Activated T-helper 1 cell treated with anti-CD3 and anti-CD28 coated beads, Interleukin-12 subunit alpha, Interleukin-12 subunit beta, Interleukin-2, Interleukin-4 antibody, amounts not matched to agents 30 ng/mL and 10 ng/mL and 1 ng/mL, durations not matched to agents 14 hours and 24 hours and 36 hours (primary cell): ENCODE measurements at places on chromosomes 5 and 9.

DNA sequence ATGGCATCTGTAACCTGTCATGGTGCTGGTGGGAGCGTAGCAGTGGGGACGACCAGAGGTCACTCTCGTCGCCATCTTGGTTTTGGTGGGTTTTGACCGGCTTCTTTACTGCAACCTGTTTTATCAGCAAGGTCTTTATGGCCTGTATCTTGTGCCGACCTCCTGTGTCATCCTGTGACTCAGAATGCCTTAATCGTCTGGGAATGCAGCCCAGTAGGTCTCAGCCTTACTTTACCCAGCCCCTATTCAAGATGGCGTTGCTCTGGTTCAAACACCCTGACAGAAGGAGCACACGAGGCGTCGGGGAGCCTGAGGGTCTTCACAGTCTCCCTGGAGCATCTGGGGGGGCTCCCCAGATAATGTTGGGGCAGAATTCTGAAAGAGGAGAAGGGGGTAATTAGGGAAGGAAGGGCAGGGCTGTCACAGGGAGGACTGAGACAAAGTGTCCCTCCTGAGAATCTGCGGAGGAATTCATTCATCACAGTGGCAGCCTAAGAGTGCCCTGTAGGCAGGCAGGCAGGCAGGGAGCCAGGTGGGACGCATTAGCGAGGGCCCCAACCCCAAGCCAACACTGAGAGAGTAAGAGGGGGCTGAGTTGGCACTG, 21.3 kb upstream of the NCS1 start:
- peaks cover 11% of the 10 kb centered on the region for H3K27me3 ChIP-seq
- H3K4me1 ChIP-seq: no peaks in the 10 kb centered on the region
- no peak overlapping the region for H3K27ac ChIP-seq
- DNase-seq: no peak

DNA sequence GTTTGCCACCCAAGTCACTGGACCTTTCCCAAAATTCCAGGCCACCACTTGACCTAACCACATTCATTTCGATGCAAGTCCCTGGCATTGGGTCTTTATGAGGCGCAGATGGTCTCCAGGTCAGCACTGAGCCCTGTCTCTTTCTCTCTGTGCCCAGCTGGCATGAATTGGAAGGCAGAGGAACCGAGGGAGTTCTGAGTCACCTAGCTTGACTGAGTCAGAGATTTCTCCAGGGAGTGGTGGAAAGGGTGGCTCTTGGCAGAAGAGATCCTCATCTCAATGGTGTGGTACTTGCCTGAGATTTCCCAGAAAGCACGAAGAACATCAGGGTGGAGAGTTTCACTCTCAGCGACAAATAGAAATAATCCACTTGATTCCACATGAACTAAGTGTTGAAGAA, 43.8 kb downstream of the WDR36 start:
- DNase-seq: no peak
- no peak overlapping the region for H3K27ac ChIP-seq
- no peak overlapping the region for H3K4me3 ChIP-seq
- peaks cover 16% of the 10 kb centered on the region for H3K4me1 ChIP-seq
- H3K27me3 ChIP-seq: no peaks in the 10 kb centered on the region

GRCh38 chr5:140690376-140690932, 716 bp downstream of the HARS1 start:
- H3K36me3 ChIP-seq: peaks cover 33% of the 10 kb centered on the region
- peak overlapping the region; percentile 95 for H3K27ac ChIP-seq
- H3K4me1 ChIP-seq: peaks cover 50% of the 10 kb centered on the region

GRCh38 chr5:138461343-138462125, 3.7 kb upstream of the EGR1 start:
- peak overlapping the region; percentile 25 for H3K4me3 ChIP-seq
- H3K4me1 ChIP-seq: peaks cover 46% of the 10 kb centered on the region
- no peak for DNase-seq
- H3K27me3 ChIP-seq: peaks cover 3% of the 10 kb centered on the region

DNA sequence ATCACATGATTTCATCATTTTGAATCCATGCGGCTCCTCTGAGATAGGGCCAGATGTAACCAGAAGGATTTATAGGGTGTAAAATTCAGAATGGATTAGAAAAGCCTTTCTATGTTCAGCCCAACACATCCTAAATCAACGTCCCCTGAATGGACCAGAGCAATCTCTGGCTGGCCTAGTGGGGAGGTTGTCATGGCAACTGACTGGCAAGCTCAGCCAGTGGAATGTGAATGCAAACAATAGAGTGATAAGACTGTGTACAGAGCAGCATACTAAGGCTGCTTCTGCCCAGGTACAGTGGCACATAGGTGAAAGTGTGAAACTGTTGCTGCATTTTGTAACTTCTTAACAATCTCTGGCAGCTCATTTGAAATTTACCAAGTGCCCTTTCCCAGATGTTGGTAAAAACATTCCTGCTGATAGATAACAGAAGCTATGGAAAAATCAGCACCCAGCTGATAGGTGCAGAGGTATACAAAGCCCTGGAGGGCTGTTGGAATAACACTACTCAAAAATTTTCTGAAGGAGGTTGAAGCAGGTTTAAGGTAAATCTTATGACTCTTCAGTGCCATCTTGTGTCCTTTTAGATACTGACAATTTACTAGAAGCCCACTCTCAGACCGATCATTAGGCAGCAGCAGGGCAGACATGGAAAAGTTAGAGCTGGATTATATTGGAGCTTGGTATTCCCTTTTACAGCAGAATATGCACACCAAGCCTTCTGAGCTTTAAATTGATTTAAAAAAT, 267.2 kb downstream of the RAB3C start:
- no peaks in the 10 kb centered on the region for H3K4me1 ChIP-seq
- H3K27ac ChIP-seq: no peak overlapping the region
- no peak for DNase-seq
- no peak overlapping the region for H3K4me3 ChIP-seq
- H3K36me3 ChIP-seq: no peaks in the 10 kb centered on the region
- H3K27me3 ChIP-seq: peaks cover 23% of the 10 kb centered on the region

DNA sequence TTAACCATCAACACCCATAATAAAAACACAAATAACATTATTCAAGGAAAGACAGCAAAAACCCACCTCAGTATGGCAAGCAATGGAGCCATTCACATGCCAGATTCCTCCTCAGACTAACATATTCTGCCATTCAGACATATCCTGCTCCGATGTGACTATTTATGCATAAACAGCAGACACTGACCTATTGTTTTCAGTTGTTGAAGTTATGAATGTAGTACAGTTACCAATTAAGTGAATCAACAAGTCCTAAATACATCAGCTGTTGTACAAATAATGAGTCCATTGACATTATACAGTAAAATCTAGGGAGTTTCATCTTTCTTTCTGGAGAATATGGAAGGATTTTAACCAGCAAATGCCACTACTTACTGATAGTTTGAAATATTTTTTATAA, 131.7 kb downstream of the DENND1A start:
- H3K27ac ChIP-seq: no peak overlapping the region
- peaks cover 7% of the 10 kb centered on the region for H3K27me3 ChIP-seq
- peaks cover 13% of the 10 kb centered on the region for H3K4me1 ChIP-seq
- no peak for DNase-seq
- H3K36me3 ChIP-seq: no peaks in the 10 kb centered on the region
- H3K4me3 ChIP-seq: no peak overlapping the region

- H3K4me3 ChIP-seq: no peak overlapping the region
- no peaks in the 10 kb centered on the region for H3K36me3 ChIP-seq
- H3K27ac ChIP-seq: no peak overlapping the region
- no peaks in the 10 kb centered on the region for H3K27me3 ChIP-seq
- no peaks in the 10 kb centered on the region for H3K4me1 ChIP-seq
These were observed 158.9 kb upstream of the PHYKPL start for GRCh38 chr5:178391480-178391879.

DNA sequence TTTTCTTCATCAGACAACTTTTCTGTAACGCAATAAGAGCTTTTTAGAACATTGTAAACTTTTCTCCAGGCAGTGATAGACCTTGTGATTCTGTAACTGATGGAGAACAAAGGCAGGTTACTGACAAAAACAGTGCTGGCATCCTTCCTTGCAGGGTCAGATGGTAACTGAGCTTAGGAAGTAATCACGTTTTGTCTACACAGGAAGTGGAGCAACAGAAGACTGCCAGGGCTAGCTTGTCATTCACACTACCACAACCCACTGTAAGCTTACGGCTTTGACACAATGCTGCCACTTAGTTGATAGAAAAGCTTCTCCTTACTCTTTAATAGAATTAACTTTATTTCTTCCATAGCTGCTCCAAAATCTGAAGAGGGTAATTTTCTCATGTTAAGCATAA, 46.8 kb downstream of the FBN2 start:
- no peaks in the 10 kb centered on the region for H3K4me1 ChIP-seq
- H3K27me3 ChIP-seq: no peaks in the 10 kb centered on the region
- no peaks in the 10 kb centered on the region for H3K36me3 ChIP-seq
- H3K4me3 ChIP-seq: no peak overlapping the region
- no peak for DNase-seq
- H3K27ac ChIP-seq: no peak overlapping the region

- no peak overlapping the region for H3K4me3 ChIP-seq
- no peak for DNase-seq
- no peaks in the 10 kb centered on the region for H3K36me3 ChIP-seq
- H3K27ac ChIP-seq: no peak overlapping the region
- no peaks in the 10 kb centered on the region for H3K27me3 ChIP-seq
- no peaks in the 10 kb centered on the region for H3K4me1 ChIP-seq
These were observed 355.6 kb upstream of the DAB2 start for GRCh38 chr5:39780347-39780746.

DNA sequence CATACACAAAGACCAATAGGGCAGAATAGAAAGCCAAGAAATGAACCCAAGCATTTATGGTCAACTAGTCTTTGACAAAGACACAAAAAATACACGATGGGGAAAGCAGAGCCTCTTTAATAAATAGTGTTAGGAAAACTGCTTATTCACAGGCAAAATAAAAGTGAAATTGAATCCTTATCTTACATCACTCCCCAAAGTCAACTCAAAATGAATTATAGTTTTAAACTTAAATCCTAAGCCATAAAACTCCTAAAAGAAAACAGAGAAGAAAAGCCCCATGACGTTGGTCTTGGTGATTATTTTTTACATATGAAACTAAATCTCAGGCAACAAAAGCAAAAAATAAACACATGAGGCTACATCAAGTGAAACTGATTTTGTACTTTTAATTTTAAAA, 46.8 kb downstream of the CHSY3 start:
- no peak overlapping the region for H3K27ac ChIP-seq
- no peak for DNase-seq
- H3K36me3 ChIP-seq: no peaks in the 10 kb centered on the region
- no peaks in the 10 kb centered on the region for H3K27me3 ChIP-seq
- no peaks in the 10 kb centered on the region for H3K4me1 ChIP-seq

GRCh38 chr9:126630458-126631237, 16.9 kb downstream of the LMX1B start:
- DNase-seq: no peak
- H3K36me3 ChIP-seq: no peaks in the 10 kb centered on the region
- peaks cover 61% of the 10 kb centered on the region for H3K27me3 ChIP-seq
- no peak overlapping the region for H3K27ac ChIP-seq
- no peaks in the 10 kb centered on the region for H3K4me1 ChIP-seq

DNA sequence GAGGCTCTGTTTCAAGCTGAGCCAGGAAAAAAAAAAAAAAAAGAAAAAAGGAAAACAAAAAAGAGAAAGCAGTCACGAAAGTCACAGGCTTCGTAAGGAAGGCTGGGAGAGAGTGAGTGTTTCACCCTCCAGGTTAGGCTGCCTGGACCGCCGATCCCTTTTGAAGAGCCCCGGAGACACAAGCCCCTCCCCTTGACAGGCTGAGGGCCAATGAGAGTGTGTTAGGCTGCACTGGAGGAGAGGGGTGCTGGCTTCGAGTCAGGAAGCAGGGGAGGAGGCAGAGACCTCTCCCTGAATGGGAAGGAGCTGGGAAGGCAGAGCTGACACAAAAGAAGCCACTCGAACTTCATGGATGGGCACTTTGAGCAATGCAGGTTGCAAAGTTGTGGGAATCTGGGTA, at the start of gene NMUR2:
NMUR2 (minus strand) TSS at position 135 of the 400 bp plus-strand sequence. CDS start 166 bp downstream, outside the sequence.
- H3K36me3 ChIP-seq: no peaks in the 10 kb centered on the region
- H3K27me3 ChIP-seq: no peaks in the 10 kb centered on the region
- no peak for DNase-seq
- no peak within 1 kb of the TSS for H3K27ac ChIP-seq

- no peaks in the 10 kb centered on the region for H3K36me3 ChIP-seq
- no peak for DNase-seq
These were observed 4.0 kb downstream of the RNF183 start for GRCh38 chr9:113298924-113299770.

DNA sequence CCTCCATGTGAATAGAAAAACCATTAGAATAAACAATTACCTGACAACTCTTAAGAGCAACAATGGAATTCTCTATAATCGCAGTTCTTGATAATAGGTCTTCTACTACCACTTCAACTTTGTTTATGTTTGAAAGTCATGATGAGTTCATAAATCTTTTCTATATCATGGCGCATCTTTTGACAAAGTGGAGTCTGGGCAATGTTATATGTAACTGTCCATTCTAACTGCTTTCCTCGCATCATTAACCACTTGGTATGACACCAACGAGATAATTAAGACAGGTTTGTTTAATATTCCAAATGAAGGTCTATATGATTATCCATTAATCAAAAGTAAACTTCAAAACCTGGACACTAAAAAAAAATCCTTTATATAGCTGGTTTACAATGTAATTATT, 272.0 kb downstream of the DENND1A start:
- H3K4me3 ChIP-seq: no peak overlapping the region
- peaks cover 9% of the 10 kb centered on the region for H3K36me3 ChIP-seq
- DNase-seq: no peak

DNA sequence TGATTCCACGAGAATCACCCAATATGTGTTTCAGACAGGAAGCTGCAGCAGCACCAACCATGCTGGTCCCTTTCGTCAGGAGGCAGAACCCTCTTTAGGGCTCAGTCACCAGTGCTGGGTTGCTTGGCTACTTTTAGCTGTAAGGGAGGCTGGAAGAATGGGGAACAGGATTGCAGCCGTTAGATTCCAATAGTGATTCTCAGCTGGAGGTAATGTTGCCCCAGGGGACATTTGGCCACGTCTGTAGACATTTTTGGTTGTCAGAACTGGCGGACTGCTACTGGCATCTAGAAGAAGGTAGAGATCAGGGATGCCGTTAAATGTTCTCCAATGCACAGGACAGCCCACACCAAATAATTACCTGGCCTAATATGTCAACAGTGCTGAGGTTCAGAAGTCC, 81.8 kb downstream of the ANKRD33B start:
- H3K4me3 ChIP-seq: no peak overlapping the region
- no peak overlapping the region for H3K27ac ChIP-seq
- H3K36me3 ChIP-seq: peaks cover 14% of the 10 kb centered on the region
- no peak for DNase-seq
- no peaks in the 10 kb centered on the region for H3K27me3 ChIP-seq

GRCh38 chr5:133706506-133707430, 94.4 kb upstream of the FSTL4 start:
- no peaks in the 10 kb centered on the region for H3K4me1 ChIP-seq
- H3K36me3 ChIP-seq: no peaks in the 10 kb centered on the region
- peaks cover 9% of the 10 kb centered on the region for H3K27me3 ChIP-seq
- no peak overlapping the region for H3K4me3 ChIP-seq
- DNase-seq: no peak
- H3K27ac ChIP-seq: no peak overlapping the region

GRCh38 chr5:1129711-1130055, 17.8 kb upstream of the SLC12A7 start:
- H3K27me3 ChIP-seq: peaks cover 11% of the 10 kb centered on the region
- no peak for DNase-seq
- no peaks in the 10 kb centered on the region for H3K4me1 ChIP-seq
- H3K4me3 ChIP-seq: no peak overlapping the region
- H3K36me3 ChIP-seq: no peaks in the 10 kb centered on the region
